ENCODE measurements at places on chromosomes 1 and 21.
A peak's percentile ranks its signal among the peaks of the same experiment; 100 is the strongest.

GRCh38 chr1:214106375-214106774 is 118.6 kb downstream of the PROX1 start:
- DNase-seq = no peak

DNA sequence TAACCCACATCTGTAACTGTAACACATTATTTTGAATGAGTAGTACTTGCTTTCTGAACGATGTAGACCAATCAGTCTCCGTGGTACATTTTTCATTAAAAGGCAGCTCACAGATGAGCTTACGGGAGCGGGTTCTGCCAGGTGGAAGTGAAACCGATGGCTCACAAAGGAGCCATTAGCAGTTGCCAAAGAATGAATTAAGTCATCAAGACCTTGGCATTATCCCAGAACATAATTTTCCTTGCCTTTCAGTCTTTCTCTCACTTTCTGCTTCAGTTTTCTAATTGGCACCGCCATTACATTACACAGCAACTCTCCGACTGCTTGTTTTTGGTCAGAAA is 33.5 kb upstream of the UTS2 start:
- no peak for DNase-seq

GRCh38 chr1:54167422-54168139 is 14.8 kb upstream of the CDCP2 start:
- no peak for DNase-seq

GRCh38 chr1:248627971-248628844 is 6.7 kb downstream of the OR2T11 start:
- no peak for DNase-seq

DNA sequence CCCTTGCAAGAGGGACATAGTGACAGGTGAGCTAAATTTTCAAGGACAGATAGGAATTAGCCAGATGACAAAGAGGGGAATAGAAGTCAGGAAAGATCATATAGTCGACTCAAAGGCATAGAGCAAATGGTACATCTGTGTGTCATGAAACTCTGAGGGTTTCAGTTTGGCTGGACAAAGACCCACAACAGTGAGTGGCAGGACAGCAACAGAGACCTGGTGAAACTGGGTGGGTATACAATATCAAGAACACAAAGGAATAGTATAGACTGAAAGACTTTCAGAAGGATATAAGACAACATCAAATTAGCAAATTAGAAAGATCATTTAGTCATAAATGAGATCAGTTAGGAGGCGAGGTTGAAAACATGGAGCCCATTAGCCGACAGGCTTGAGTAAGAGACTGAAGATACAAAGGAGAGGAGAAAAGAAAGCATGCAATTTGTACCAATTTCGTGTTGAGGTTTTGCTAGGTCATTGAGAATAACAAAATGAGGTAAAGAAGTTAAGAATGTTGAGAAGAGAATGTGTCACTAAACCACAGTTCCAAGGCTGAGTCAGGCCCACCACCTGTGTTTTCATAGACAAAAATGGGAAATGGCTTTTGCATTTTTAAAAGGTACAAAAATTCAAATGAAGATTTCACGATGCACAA is 213.8 kb downstream of the HHIPL2 start:
- DNase-seq = no peak

- DNase-seq = no peak
Measured at GRCh38 chr1:186297439-186298045, 77.5 kb downstream of the TPR start.

GRCh38 chr21:16330082-16330907 is 600.5 kb downstream of the USP25 start:
- no peak for DNase-seq

DNA sequence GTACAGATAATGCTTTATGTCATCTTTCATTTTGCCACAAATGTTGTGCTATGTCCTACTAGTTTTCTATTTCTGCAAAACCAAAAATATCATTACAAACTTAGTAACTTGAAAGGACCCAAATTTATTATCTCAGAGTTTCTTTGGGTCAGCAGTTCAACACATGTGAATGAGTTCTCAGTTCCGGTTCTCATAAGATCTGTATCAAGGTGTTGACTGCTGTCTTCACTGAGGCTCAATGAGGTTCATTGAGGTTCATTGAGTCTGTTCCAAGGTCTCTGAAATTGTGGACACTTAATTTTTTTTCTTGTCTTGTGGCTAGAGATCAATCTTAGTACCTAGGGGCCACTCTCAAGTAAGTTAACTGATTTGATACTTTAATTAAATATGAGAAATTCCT is 525.1 kb upstream of the BRINP3 start:
- DNase-seq = no peak

DNA sequence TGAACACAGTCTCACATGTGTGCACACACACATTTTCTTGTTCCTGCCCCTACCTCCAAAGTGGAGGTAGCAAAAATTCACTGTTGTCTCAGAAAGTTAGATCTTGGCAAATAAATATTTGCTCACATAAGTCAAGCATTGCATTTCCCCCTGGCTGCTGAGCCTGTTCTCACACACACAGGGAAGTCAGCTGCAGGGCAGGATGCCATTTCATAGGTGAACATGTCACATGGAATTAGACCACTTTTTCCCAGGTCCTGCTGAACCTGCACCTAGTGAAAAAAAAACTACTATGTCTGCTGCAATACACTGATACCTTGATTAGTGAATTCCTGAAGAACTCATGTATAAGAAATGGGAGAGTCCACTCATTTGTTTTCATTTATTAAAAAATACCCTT is 5.3 kb upstream of the CD55 start:
- DNase-seq = no peak

DNA sequence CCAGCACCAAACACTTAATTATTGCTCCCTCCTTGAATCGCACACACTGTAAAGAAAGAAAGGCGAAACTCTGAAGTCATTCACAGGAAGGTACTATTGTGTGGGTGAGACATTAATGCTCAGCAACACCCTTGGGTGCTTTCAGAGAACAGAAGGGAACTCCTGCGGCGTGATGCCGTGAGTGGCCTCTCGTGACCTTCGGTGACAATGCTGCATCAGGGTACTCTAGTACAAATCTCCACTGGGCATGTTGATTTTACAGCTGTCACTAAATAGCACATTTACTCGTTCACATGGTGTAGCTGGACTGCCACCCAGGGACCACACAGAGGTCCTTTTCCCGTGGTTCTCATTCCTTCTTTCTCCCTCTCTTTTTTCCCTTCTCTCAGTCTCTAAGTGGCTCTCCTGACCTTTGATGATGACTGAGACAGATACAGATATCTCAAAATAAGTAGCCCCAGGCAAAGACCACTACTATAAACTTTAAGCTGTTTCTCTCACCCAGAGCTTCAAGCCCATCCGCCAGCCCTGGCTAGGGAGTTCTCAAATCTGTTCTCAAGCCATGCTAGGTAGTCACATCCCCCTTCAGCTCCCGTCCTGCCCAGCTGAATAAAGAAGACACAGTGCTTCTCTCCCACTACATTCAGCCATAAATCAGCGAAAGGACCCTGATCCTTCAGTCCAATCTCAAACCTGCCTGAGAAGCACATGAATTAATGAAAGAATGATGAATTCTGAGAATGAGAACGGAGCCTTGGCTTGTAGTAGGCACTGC is 223.4 kb upstream of the FMN2 start:
- no peak for DNase-seq

DNA sequence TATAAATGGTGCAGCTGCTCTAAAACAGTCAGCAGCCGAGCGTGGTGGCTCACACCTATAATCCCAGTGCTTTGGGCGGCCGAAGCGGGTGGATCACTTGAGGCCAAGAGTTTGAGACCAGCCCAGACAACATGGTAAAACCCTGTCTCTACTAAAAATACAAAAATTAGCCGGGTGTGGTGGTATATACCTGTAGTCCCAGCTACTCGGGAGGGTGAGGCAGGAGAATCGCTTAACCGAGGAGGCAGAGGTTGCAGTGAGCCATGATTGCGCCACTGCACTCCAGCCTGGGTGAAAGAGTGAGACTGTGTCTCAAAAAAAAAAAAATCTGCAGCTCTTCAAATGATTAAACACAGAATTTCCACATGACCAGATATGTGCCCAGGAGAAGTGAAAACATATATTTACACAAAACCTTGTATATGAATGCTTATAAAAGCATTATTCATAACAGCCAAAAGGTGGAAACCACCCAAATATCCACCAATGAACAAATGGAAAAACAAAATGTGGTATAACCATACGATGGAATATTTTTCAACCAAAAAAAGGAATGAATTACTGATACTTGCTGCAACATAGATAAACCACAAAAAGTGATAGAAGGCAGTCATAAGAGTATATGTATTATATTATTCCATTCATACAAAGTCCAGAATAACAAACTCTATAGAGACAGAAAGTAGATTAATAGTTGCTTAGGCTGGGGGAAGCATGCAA is 14.1 kb downstream of the EPS15 start:
- no peak for DNase-seq

DNA sequence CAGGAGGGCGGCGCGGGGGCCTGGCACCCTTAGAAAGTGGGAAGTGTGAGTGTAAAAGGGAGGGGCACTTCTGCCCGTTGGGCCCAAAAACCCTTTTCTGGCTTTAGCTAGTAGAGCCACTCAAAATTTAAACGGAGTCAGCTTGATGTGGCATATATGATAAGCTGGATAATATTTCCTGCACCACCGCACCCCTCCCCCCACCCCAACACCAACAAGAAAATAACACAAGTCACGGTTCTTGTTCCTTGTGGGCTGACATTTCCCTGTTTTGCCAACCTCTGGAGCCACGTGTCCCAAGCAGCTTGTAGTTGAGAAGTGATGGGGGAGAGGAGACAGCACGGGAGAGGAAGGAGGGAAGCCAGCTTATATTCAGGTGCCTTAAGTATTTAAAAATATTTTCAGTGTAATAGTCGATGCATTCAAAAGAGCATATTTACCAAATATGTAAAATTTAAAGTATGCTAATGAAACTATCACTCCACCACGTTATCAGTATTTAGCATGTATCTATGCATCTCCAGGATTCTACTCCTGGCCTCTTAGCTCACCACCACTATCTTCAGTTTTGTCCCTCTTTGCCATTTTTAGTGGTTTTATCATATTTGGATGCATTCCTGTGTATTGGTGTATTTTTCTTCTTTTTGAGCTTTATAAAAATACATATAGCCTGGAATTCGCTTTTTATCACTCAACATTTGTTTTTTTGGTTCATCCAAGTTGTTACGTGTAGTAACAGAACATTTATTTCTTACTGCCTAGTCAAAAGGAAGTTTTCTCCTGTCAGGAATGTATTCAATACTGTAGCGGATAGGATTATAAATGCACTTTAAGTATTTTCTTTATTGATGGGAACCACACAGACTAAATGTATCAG is 773 bp upstream of the DDX59 start:
- DNase-seq = peak; percentile 67

DNA sequence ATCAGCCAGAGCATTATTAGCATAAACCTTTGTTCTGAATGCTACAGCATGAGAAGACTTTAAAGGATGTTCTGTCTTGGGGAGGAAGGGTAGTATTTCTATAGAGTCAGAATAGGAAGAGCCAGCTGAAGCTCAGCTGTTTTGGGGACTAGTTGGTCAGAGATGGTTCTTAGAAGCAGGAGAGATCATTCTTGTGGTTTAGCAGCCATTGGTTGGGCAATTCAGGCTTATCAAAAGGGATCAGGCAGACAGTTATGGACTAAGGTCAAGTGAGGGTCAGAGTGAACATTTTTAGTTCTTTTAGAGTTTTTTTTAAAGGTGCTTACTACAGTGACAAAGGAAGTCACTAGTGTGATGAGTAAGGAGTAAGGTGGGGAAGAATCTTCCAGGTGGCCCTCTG is 245.5 kb downstream of the RPS6KC1 start:
- no peak for DNase-seq

DNA sequence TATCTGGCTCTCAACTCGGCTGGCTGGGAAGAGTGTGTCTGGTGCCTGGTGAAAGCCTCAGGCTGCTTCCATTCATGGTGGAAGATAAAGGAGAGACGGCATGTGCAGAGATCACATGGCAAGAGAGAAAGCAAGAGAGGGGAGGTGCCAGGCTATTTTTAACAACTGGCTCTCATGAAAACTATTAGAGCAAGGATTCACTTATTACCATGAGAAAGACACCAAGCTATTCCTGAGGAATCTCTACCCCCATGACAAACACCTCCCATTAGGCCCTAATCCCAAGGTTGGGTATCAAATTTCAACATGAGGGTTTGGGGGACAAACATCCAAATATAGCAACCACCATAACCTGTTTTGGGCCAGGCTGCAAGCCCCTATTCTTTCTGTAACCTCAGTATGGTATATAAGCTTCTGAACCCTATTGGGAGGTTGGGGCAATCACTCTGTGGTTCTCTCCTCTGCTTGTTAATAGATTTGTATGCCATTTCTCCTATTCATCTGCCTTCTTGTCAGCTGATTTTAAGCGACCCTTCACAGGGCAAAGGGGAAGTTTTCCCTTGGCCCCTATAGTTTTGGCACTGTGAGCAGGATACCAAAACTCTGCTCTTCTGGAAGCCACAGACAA is 179.0 kb upstream of the TNR start:
- no peak for DNase-seq

- no peak for DNase-seq
Measured at GRCh38 chr21:14916676-14917141, 148.1 kb downstream of the NRIP1 start.

DNA sequence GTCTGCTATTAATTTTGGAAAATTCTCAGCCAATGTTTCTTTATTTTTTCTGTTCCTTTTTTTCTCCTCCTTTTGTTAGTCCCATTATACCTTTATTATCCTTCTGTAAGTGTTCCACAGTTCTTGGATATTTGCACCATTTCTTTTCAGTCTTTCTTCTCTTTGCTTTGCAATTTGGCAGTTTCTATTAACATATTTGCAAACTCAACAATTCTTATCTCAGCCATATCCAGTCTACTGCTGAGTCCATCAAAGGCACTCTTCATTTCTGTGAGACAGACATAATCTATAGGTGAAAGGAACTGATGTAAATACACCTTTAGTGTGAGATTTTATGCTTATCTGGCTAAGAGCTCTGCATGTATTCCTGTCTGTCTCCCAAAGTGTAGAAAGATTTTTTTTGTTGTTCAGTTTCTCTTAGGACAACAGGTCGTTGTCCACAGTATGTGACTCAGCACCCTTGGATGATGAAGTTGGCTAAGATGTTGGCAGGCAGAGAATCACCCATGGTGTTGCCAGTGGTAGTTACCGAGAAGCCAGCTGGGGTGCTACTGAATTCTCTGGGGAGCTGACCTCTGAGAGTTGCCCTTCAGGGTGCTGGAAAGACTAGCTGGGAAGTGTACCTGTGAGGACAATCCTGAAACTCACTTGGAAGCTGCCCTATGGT is 38.4 kb downstream of the LEPR start:
- DNase-seq = no peak

- DNase-seq = no peak
Measured at GRCh38 chr21:16476056-16476825, 746.5 kb downstream of the USP25 start.

DNA sequence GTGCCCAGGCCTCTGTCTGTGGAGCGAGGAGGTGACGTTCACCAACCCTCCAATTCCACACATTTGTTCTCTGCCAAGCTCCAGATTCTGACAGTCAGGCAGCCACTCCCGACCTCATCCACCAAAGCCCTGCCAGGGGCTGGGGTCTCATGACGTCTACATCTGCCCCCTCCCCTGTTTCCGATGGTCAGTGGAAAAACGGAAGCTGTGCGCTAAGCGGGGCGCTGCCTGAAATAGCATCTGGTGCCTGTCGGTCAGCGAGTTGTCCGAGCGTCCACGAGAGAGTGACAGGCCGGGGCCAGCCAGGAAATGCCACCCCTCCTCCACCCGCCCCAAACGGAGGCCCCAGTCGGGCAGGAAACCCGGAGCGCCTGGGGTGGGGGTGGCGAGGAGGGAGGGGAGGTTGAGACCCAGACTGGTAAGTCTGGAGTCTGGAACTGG is 3.2 kb upstream of the TAL1 start:
- DNase-seq = peak; percentile 47

Data from caudate nucleus (tissue), 63 donors.